NAMALWA (cell line): ENCODE measurements at places on chromosomes 7 and 10.

DNA sequence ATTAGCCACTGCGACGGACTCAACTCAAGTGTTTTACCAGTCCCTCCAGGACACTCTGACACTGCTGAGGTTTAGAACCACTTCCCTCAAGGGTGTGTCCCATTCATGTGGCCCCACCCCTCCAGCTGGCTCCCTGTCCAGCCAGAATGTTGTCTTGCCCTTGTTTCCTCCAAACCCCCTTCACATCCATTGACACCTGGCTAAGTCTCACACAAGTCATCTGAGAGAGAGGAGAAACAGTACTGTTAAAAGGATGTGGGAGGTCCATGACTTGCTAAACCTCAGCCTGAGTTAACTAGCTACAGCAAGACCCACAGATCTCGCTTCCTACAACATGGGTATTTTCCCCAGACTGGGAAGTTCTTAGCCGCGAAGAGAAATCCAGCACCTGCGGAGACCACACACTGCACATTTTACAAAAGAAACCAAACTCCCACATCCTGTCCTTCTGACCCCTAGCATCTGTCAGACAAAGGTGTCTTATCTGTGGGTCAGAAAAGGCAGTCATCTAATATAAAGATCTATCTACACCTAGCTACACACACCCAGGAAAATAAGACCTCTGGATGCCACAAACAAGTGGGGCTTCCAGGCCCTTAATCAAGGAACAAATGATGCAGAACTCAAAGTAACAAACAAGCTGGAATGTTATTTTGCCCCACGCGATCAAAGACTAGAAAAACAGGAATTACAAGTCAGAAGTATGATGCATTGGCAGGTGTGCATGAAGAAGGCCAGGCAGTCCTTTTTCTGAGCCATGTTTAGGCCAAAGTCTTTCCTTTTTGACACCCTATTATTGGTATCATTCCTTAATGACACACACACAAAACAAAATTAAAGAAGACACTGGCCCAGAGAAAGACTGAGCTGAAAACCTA, 13.9 kb downstream of the OSBPL3 start:
- peak; percentile 56 for DNase-seq

- no peak for DNase-seq
These were observed 405.6 kb downstream of the XPNPEP1 start for GRCh38 chr10:109517748-109518147.

DNA sequence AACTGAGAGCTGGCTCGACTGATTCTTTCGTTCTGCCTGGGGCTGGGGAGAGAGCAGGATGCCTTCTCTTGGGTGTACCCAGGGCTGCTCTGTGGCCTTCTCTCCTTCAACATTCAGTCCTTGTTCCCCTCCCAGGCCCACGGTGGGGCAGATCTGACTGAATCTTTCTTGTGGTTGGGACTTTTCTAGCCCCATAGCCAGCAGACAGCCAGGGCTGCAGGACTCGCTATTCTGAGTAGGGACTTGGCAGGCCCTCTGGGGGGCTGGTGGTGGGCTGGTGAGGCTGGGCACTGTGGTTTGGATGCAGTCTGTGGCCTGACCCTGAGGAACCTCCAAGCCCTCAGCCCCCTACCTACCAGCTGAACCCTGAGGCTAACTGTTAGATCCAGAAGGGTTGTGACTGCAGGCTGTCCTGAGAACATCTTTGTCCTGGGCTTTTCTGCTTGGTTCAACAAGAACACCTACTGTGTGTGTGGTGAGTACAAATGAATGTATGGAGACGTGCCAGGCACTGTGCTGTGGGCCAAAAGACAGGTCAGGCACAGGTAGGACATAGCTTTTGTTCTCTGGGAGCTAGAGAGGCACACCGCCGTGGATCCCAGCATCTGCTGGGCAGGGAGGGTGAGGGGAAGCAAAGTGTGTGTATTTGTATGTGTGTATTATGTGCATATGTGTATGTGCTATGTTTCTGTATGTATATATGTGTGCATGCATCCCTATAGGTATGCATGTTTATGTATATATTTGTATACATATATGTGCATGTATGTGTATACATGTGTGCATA, 2.1 kb upstream of the PALD1 start:
- no peak for DNase-seq

DNA sequence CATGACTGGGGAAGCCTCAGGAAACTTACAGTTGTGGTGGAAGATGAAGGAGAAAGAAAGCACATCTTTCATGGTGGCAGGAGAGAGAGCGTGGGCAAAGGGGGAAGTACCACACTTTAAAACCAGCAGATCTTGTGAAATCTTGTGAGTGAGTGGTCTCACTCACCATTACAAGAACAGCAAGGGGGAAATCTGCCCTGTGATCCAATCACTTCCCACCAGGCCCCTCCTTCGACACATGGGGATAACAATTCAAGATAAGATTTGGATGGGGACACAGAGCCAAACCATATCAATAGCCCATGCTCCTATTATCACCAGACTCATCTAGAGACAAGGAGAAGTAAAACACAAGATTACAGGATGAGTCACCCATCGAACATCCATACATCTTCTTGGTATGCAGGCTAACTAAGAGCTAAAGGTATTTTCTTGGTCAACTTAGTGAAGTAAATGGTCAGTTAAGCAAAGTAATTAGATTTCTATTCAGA, 55.3 kb upstream of the YAE1 start:
- DNase-seq, result no peak

GRCh38 chr7:36388423-36388822, 1.2 kb upstream of the ANLN start:
- peak; percentile 17 for DNase-seq

DNA sequence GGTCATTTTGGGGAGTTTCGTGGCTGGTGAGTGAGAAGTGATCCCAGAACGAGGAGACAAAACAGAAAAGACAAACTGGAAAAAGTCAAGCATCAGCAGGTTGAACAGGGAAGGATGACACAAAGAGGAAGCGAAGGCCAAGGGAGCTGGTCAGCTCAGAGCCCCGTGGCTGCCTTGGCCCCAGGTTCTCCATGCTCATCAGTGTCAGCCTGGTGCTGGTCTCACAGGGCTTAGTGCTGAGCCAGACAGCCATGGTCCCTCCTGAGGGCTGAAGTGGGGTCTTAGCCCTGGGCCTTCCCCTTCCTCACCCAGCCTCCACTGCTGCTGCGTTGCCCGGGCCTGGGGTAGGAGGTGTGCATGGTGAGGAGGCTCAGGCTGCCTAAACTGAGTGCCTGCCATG, 183.6 kb downstream of the PFKFB3 start:
- no peak for DNase-seq

DNA sequence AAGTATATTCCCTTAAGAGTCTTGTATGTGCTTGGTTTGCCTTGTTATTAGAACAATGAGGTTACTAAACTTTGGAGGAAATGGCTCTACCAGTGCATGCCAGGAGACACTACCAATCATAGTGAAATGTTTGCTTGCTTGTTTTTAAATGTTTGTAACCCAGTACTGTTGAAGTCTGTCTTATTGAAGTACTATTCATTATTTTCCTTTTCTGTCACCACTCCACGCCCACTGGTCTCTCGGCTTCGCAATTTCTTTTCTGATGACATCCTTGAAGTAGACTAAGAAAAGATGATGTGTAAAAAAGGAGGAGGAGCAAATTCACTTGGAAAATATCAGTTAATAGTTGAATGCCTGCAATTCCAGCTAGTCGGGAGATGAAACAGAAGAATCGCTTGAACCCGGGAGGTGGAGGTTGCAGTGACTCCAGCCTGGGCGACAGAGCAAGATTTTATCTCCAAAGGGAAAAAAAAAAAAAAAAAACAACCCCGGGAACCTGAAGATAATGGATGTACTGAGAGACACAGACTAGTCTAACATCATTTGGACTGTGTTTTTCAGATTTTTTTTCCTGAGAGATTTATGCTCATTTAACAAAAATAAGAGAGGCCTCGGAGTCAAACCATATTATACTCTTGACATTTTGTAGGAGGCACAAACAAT, 959.4 kb downstream of the PCDH15 start:
- no peak for DNase-seq

GRCh38 chr10:77290528-77291155, 347.0 kb downstream of the KCNMA1 start:
- no peak for DNase-seq

- DNase-seq, result no peak
These were observed 4.3 kb downstream of the AOC1 start for GRCh38 chr7:150856303-150857275.

DNA sequence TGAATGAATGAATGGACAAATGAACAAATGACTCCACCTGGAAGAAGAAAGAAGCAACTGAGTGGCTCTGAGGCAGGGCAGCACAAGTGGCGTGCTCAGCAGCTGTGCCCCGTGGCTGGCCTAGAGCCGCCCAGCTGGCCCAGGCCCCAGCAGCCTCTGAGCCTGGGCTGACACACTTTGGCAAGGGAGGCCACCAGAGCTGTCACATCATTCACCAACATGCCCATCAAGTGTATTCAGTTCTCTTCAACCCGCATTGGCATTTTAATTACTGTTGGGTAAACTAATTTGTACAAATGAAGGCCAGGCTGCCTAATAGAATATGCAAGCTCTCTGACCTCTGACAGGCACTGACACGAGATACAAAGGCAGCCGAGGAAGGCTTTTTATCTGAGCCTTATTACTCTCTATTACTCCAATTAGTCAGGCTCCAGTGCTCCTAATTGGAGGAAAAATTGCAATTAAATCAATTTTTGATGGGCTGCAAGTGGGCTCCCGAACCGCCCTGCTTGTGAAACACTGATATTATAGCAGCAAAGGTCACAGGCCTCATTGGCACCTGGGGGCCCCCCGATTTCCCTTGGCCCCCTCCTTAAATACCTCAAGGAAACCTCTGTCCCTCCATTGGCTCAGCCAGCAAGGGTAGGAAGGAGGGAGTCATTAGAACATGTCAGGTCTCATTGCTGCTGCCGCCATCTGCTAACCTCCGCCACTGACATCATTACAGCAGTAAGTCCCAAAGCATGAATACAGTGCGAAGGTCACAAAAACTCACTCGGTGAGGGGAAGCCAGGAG, 41.9 kb downstream of the DPCD start:
- DNase-seq, result no peak

GRCh38 chr7:87152897-87153641, 816 bp downstream of the DMTF1 start:
- DNase-seq, result peak; percentile 66
